ENCODE measurements at places on chromosomes 7 and 10.

DNA sequence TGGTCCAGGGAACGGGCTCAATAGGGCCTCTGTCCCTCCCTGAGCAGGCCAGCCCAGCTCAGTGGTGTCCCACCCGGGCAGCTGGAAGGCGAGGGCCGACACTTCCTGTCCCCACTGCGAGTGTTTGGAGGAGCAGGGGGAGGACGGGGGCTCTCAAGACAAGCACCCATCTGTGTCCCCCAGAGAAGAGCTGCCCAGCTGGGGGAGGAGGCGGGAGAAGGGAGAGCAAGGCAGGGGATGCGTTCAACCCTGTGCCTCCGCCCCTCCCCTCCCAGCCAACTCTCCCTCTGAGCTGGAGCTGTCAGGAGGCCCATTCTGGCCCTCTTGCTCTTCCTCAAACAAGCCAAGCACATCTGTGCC is 35.7 kb downstream of the ZCCHC24 start:
- DNase-seq, result no peak

GRCh38 chr7:27586825-27587224 is 75.9 kb downstream of the HIBADH start:
- DNase-seq, result no peak

DNA sequence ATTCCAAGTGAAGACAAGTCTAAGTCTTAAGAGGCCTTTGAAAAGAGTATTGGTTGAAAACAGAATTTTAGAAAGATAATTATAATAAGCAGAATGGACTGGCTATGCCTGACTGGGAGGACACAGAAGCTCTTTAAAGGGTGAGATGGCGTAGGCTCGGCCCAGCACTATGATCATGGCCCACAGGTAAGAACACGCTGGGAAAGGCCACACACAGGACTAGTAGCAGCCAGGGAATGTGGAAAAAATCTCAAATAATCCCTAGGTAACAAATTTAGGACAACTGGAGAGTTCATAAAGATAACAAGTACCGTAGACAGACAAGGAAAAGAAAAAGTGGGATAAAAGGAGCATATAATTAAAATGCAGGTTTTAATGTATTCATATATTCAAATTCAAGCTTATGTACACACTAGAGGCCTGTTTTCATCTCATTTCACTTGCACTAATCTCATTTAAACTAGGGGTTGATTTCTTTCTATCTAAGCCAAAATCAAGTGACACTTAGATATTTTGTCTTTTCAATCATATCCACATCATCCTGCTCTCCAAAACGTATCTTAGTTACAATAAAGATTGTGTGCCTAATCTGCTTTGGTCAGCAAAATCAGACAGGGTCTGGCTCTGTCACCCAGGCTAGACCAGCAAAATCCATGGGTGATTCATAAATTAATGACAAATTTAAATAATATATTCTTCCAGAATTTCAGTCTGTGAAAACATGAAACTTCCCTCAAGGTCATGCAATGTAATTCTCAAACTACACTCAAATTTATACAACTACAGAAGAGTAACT is 53.0 kb downstream of the EZH2 start:
- DNase-seq, result no peak

DNA sequence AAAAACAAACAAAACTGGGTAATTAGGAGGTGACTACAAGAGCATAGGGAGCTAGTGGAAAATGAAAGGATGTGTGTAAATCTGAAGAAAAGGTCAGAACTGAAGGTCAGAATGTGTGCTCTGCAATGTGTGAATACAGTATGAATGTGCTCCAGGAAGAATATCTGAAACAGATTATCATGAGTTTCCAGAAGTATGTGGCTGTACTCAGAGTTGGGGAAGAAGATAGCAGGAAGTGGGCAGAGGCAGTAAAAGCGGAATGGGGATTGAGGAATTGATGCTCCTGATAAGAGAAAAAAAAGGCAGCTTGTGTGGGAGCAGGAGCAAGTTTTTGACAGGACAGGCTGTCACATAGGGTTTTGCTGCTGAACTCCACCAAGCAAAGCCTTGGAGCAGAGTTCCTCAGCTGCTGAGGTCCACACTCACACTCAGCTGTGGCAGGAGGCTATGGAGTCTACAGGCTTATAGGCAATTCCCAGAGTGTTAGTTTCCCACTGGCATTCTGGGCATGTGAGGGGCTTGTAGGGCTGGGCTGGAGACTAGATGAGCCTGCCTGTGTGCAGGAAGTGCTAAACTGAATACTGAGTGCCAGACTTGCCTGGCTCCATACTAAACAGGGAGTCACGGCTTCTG is 22.9 kb downstream of the H2AZ2 start:
- DNase-seq, result no peak

DNA sequence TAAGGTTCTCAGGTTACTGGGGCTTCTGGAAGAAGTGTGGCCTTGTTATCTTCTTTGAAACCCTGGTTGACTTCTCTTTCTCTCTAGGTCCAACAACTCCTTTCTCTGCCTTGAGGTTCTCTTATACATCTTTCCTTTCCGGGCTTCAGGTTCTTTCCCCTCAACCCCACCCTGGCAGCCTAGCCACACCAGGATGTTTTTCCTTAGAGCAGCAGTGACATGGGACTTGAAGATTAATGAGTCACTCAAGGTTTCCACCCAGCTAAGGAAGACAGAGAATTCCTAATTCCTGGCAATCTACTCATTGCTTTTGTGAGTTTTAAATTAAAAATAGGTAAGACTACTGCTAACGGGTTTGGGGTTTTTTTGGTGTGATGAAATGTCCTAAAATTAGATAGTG is 121.8 kb upstream of the HPS1 start:
- no peak for DNase-seq

- no peak for DNase-seq
Observed at GRCh38 chr7:69534461-69535041, 63.7 kb upstream of the AUTS2 start.

DNA sequence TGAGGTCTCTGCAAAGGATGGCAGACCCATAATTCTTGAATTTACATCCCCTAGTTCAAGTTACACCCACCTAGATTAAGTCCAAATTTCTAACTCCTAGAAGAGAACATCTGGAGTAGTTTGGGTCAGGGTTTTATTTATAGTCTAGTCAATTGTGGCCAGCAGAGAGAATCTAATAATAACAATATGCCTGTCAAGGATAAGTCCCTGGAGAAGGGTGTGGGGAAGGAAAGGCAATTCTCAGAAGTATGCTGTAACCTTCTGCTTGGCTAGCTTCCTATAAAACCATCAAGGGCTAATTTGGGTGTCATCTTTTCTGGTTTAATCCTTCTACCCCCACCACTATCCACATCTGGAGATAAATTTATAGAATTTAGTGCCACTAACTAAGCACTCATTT is 52.8 kb upstream of the SEMA3E start:
- no peak for DNase-seq
